Left lung (tissue), 14 donors: ENCODE measurements at places on chromosomes 6 and 20. TPM values are rescaled to one million over a fixed set of nuclear protein-coding genes. Genes with fewer than 3 reads are reported as not detected.
A peak's percentile ranks its signal among the peaks of the same experiment; 100 is the strongest.

DNA sequence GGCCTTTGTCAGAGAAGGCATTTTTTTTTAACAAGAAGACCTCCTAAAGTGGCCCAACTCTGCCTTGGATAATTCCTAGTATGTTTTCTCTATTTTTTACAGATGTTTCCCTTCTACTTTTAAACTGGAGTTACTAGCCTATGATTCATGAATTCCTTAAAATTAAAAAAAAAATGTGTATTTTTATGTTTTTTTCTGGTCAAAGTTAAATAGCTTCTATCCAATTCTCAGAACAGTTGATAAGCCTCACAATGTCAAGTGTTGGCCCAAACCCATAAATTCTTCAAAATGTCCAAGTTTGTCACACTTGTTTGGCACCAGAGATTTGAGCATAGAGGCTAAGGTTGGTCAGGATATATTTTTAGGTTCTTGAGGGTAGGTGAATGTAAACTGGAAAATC, 64.0 kb downstream of the JAG1 start:
- no peaks in the 10 kb centered on the region for H3K36me3 ChIP-seq
- peak overlapping the region; percentile 61 for H3K27ac ChIP-seq
- H3K4me3 ChIP-seq, result no peak overlapping the region
- H3K4me1 ChIP-seq, result peaks cover 5% of the 10 kb centered on the region

GRCh38 chr6:46606338-46606737, 46.3 kb downstream of the CYP39A1 start:
- H3K36me3 ChIP-seq, result no peaks in the 10 kb centered on the region
- no peak for DNase-seq
- H3K27me3 ChIP-seq, result no peaks in the 10 kb centered on the region
- H3K4me1 ChIP-seq, result no peaks in the 10 kb centered on the region

DNA sequence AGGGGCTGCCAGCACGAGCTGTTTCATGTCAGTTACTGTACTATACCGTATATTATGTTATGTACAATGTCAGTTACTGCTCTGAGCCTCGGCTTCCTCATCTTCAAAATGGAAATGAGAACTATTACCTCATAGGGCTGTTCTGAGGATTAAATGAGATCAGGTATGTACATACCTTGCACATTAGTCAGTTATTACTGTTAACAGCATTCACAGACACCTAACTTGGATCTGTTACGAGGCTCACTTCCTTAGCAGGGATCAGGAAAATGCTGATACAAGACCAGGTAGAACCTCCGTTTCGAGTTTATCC, 69.7 kb upstream of the TBC1D7 start:
- no peak overlapping the region for H3K27ac ChIP-seq
- no peak overlapping the region for H3K4me3 ChIP-seq
- DNase-seq, result no peak
- peaks cover 23% of the 10 kb centered on the region for H3K4me1 ChIP-seq

DNA sequence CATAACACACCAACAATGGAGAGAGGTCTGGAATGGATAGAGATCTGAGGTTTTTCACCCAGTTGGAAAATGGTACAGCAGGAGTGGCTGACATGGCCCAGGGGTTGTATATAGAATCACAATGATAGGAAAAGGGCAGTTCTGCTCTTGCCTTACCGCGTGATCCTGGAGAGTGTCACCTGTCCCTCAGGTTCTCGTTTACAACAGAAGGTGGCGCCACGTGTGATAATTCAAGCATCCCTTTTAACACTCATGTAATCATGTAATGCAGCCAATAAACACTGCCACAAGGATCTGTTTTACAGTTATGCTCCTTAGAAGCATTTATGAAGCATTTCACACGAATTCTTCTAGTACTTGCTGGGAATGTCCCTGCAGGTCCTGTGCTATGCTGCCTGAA, 12.9 kb upstream of the WFDC2 start:
- no peak overlapping the region for H3K27ac ChIP-seq
- H3K27me3 ChIP-seq, result no peaks in the 10 kb centered on the region
- no peaks in the 10 kb centered on the region for H3K4me1 ChIP-seq
- DNase-seq, result no peak
- no peak overlapping the region for H3K4me3 ChIP-seq

DNA sequence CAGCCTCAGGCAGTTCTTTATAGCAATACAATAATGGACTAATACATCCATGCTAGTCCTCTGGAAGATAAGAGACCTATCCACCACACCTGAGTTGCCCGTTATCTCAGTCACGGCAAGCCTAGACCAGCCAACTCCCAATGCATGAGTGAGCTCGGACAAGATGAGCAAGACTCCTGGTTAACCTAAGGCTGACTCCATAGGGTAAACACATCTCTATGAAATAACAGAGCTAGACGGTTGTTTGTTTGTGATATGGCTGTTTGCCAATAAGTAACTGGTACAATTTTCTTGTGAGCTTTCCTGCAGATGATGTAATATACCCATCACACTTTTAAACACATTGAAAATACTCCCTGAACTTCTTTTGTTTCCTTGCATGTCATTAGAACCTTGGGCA, 70.6 kb upstream of the PHACTR1 start:
- no peak for DNase-seq
- no peak overlapping the region for H3K4me3 ChIP-seq
- H3K36me3 ChIP-seq, result no peaks in the 10 kb centered on the region
- H3K27ac ChIP-seq, result no peak overlapping the region

DNA sequence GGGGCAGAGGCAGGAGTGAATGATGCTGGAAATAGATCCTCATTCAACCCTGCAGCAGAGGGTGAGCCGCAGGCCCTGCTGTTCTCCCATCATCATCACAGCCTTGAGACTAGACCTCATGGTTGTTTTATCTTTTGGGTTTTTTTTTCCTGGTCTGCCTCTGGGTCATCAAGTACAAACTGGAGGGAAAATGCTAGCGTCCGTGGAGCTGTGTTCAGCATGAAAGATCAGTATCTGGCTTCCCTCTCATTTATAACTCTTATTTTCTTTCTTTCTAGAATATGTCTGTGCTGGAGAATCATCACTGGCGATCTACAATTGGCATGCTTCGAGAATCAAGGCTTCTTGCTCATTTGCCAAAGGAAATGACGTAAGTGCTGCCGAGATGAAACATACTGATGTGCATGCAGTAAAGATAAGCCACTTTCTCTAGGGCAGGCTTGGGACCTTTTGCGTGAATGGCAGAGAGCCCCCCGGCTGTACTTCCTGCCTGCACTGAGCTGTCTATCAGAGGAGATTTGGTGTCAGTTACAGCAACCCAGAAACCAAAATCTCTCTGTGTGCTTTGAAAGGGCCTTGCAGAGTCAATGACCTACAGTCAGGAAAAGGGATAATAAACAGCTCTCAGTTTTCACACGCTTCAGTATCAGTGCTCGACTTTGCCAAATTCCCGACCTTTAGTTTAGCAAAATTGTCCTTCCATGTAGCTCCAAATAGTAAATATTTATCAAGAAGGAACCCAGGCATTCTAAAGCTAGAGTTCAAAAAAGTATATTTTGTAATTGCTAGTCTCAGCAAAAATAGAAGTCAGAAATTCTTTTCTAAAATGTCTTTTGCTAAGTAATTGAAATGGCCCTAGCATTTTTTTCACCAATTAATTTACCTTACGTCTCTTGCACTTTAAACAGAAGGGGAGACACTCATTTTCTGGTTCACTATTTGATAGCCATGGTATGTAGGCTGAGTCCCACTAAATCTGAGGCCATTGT, 76.3 kb downstream of the MTFR2 start:
- no peaks in the 10 kb centered on the region for H3K36me3 ChIP-seq
- no peaks in the 10 kb centered on the region for H3K4me1 ChIP-seq
- peak overlapping the region; percentile 5 for H3K27ac ChIP-seq
- peak; percentile 85 for DNase-seq

DNA sequence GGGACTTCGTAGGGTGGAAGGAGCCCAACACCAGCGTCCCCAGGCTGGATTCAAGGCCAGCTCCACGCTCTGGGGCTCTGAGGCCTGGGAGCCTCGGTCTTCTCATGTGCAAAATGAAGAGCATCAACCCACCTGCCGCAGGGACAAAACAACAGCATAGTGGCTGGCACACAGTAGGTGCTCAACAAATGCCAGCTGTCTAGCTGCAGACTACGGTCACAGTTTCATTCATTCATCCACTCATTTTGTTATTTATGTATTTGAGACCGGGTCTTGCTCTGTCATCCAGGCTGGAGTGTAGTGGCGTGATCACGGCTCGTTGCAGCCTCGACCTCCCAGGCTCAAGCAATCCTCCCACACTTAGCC, 60.7 kb downstream of the CEBPB start:
- no peaks in the 10 kb centered on the region for H3K27me3 ChIP-seq
- no peak overlapping the region for H3K27ac ChIP-seq

DNA sequence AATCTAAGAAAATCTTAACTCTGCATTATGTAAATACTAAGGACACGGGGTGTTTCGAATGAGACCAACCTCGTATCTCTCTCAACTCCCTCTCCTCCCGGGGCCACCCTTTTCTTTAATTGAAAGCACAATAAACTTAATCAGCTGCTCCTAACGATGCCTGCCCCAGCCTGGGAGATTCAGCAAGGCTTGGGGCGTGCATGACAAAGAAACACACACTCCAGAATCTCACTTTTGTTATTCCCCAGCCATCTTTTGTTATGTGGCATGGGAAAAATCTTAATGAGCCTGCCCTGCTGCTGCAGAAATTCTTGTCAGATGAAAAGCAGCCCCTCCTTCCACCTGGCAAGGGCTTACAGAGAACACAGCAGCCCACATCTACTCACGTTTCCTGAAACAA, 117.4 kb downstream of the TTLL2 start:
- H3K27me3 ChIP-seq, result no peaks in the 10 kb centered on the region
- DNase-seq, result no peak
- H3K27ac ChIP-seq, result no peak overlapping the region
- no peaks in the 10 kb centered on the region for H3K4me1 ChIP-seq
- H3K4me3 ChIP-seq, result no peak overlapping the region
- no peaks in the 10 kb centered on the region for H3K36me3 ChIP-seq

DNA sequence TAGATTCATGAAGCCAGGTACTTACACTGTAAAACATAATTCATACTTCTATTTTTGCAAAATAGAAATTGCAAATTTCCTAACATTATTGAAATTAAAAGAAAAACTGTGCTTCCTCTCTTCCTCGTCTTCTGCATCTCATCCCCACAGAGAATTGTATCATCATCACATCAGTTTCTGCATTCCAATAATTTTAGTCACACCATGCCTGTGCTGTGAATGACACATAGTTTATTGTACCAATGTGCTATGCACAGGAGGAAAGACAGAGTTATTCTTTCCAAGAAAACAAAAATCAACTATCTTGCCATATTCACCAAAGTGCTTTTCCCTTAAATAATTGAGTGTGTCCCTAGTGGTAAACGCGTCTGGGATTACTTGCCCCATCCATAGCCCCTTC, 38.1 kb upstream of the FAM135A start:
- no peak overlapping the region for H3K4me3 ChIP-seq
- no peak for DNase-seq
- H3K27me3 ChIP-seq, result no peaks in the 10 kb centered on the region
- no peaks in the 10 kb centered on the region for H3K36me3 ChIP-seq
- H3K27ac ChIP-seq, result no peak overlapping the region

DNA sequence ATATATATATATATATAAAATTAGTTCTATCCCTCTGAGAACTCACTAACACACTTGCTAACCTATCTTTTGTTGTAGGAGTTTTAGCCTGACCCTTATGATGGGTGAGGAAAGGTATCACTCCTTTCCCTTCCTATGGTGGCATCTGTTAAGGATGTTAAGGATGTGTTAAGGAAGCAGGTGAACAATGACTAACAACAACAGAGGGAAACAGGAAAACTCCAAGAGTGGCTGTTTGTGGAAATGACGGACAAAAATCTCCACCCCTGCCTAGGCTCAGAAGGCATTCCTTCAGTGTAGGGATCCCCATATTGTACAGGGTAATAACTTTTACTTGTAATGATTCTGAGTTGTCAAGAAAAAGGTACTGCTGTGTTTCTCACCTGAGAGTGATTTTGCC, 8.8 kb upstream of the TPD52L1 start:
- no peaks in the 10 kb centered on the region for H3K4me1 ChIP-seq
- H3K27me3 ChIP-seq, result no peaks in the 10 kb centered on the region
- H3K4me3 ChIP-seq, result no peak overlapping the region
- DNase-seq, result no peak

Gene FAXC
- total RNA-seq, result 12.4 TPM

- no peak overlapping the region for H3K4me3 ChIP-seq
- no peak for DNase-seq
- H3K4me1 ChIP-seq, result no peaks in the 10 kb centered on the region
- H3K27me3 ChIP-seq, result no peaks in the 10 kb centered on the region
- H3K27ac ChIP-seq, result no peak overlapping the region
Measured at GRCh38 chr6:162085561-162085960, 642.0 kb downstream of the PRKN start.

DNA sequence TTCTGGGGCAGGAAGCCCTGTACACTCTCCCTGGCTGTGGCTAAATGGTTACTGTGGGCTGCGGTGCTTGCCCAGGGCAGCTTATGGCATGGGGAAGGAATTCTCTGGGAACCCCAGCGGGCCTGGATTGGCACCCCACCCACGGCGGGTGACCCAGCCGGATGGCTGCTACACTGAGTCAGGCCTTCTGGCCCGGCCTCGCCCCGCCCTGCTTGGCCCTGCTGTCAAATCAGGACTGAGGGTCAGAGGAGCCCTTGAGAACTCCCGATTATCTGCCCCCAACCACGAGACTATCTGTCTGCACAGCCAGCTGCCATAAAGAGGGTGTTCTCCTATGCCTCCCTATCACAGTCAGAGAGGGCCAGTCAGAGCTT, 7.3 kb upstream of the ITPR3 start:
- H3K27me3 ChIP-seq, result no peaks in the 10 kb centered on the region
- no peak for DNase-seq
- H3K27ac ChIP-seq, result no peak overlapping the region
- H3K36me3 ChIP-seq, result no peaks in the 10 kb centered on the region
- H3K4me1 ChIP-seq, result peaks cover 8% of the 10 kb centered on the region

DNA sequence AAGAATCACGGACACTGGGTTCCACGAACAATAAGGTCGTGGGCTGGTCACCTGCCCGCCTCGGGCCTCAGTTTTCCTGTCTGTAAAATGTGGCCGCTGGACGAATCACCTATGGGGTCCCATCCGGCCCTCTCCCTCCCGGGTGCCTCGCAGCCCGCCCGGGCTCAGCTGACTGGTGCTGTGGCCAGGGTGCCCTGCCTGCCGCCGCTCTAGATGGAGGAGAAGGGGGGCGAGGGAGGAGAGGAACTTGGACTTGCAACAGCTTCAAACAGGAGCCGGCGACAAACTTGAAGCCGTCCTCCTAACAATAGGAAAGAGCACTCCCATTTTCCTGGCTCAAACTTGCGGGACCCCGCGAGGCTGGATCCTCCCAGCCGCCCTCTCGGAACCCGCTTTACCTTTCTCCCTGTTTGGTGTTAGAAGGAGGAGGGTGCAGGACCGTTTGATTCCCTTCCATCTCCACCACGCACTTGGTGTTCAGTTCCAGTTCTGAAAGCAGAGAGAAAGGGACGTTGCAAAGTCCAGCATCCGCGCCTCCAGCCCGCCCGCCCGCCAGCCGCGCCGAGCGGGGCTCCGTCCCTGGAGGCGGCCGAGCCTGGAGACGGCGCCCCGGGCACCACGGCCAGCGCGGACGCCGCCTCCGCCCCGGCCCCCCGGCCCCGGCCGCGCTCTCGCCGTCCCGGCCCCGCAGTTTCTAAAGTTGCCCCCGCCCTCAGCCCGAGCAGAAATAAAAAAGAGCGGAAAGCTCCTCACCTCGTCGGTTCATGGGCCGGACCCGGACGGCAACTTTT, 584 bp downstream of the KIF13A start:
- peaks cover 51% of the 10 kb centered on the region for H3K4me1 ChIP-seq
- H3K27ac ChIP-seq, result peak overlapping the region; percentile 88
- peak; percentile 92 for DNase-seq
- H3K4me3 ChIP-seq, result peak overlapping the region; percentile 59
- H3K36me3 ChIP-seq, result no peaks in the 10 kb centered on the region
- H3K27me3 ChIP-seq, result no peaks in the 10 kb centered on the region

Gene AGPAT4
- 14.8 TPM for total RNA-seq
